ENCODE measurements at places on chromosomes 4 and X.
A peak's percentile ranks its signal among the peaks of the same experiment; 100 is the strongest.

GRCh38 chr4:84669201-84669600, 86.3 kb downstream of the CDS1 start:
- DNase-seq = no peak

DNA sequence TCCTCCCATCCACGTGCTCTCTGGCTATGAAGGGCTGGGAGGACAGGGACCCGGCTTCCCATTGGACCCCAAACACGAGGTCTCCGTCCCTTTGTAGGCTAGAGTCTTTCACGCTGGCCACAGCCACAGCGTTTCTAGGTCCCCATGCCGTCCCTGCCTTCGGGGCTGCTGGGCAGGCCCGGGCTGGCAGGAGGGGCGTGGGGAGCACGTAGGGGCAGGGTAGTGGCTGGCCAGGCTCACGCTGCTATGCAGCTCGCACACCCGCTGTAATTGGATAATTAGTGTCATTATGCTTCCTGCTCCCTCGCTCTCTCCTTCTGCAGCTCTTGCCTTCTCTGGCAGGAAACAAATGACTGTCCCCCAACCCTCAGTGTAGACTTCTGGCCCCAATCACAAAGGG, 9.8 kb downstream of the ATP2B3 start:
- DNase-seq = no peak

DNA sequence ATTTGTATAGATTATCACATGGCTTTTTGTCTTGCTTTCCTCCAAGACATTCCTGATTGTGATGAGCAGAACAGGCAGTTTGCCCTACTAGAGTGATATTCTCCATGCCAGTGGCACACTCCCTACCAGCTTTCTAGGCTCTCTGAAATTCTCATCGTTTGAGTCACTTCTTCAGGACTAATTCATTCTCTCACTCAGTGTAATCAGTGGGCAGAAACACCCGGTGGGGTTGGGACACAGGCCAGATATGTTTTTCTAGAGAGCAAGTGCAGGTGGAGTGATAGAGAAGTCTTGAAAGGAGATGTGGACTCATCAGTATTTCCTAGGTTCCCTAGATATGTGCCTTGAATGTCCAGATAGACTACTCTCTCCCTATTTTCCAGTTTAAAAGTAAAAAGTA, 13.1 kb downstream of the RAB33A start:
- no peak for DNase-seq

- no peak for DNase-seq
Measured at GRCh38 chrX:19857131-19857530, 30.3 kb downstream of the SH3KBP1 start.

- DNase-seq = no peak
Measured at GRCh38 chrX:101485212-101485949, at the start of gene ARMCX4. TSS of gene ARMCX4 (plus strand) at chrX:101485456. CDS start at chrX:101488590, 3,134 bp downstream.

DNA sequence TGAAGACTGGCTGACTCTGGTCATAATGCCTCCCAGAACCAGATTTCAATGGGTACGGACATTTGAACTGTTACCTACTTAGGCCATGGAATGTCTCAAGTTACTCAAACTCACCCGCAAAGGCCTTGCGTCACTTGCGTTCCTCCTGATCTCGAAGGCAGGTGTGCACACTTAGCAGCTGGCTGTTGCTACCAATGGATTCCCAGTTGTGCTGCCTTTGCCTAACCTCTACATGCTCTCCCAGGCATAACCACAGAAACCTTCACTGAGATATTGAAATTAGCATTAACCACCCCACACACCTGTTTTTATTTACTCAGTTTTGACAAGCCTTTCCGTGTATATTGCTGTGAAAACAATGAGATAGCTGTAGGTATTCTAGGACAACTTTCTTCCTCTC, 2.8 kb downstream of the ERVMER34-1 start:
- DNase-seq = no peak

GRCh38 chr4:146193628-146194027, 18.1 kb downstream of the LSM6 start:
- DNase-seq = no peak

GRCh38 chrX:78979789-78980464, 34.7 kb downstream of the P2RY10 start:
- DNase-seq = no peak

DNA sequence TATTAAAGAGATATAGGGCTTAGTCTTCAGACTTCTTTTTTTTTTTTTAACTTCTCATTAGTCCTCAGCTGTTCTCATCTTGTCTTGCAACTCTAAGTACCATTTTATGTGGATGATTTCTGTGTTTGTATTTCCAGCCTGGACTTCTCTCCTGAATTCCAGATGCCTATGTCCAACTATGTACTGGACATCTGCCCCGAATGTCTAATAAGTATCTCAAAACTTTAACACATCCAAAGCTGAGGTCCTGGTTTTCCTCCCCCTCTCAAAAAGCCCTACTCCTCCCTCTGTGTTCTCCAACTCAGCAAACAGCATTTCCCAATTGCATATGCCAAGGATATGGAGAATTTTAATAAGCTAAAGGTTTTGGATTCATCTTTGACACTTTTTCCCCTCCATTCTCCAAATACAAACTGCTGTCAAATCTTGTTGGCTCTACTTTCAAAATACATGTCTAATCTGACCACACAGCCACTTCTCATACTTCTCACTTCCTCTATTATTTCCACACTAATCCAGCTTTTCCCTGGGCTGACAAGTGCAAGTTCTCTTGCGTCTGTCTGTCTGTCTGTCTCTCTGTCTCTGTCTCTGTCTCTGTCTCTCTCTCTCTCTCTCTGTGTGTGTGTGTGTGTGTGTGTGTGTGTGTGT, 79.8 kb downstream of the CLCN5 start:
- DNase-seq = no peak

DNA sequence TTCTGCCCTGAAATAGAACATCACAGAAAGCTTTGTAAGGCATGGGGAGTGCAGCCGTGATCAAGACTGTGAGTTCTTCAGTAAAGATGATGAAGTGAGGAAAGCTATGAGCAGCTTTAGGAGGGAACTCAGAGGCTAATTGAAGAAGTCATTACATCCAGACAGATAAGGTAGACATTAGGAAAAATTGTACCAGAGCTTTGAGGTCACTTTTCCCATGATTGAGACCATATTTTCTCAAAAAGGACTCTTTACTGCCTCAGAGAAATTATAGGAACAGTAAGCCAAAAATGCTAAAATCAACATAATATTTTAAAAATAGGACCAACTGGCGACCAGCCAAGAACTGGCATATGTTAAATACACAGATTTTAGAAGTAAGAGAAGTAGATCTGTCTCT, 11.2 kb downstream of the CHST7 start:
- no peak for DNase-seq

DNA sequence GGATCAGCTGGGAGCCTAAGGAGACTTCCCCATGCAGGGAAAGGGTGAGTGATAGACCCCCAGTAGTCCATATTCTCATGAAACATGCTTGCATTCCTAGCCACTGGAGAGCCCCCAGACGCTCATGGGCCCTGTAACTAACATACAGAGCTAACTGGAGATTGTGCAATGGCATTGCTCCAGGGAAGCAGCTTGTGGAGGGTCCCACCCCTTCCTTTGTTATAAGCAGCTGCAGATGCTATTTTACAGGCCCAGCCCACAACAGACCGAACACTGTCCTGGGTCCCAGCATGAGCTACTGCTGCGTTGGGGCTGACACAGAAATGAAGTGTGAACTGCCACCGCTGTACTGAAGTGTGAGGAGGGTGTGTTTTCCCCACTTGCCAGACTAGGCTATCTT, 1465.7 kb upstream of the DIAPH2 start:
- no peak for DNase-seq

GRCh38 chr4:17760626-17761025, 20.8 kb downstream of the FAM184B start:
- DNase-seq = no peak

GRCh38 chr4:121749225-121749624, 15.7 kb downstream of the SMIM43 start:
- no peak for DNase-seq

DNA sequence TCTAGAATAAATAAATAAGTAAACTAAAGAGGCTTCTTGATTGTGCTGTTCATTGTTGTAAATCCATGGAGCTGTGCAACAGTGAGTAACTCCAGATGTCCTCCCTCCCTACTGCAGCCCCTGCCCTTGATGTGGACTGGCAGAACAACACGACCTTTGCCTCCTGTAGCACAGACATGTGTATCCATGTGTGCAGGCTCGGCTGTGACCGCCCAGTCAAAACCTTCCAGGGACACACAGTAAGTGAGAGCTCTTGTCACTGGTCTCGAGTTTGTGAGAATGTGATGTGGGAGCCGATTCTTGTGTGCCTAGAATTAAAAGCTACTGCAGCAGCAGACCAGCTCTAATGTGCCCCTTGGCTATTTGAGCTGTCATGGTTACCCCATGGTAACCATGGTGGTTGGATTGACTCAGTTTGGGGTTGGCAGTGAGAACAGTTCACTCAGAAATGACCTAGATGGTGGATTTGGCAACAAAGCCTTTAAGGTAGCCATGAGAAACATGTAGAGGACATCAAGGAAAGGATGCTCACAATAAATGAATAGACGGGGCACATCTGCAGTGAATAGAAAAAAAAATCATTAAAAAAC, 60.7 kb downstream of the GPR143 start:
- no peak for DNase-seq

- no peak for DNase-seq
Measured at GRCh38 chr4:157172011-157172410, 48.5 kb upstream of the GRIA2 start.

DNA sequence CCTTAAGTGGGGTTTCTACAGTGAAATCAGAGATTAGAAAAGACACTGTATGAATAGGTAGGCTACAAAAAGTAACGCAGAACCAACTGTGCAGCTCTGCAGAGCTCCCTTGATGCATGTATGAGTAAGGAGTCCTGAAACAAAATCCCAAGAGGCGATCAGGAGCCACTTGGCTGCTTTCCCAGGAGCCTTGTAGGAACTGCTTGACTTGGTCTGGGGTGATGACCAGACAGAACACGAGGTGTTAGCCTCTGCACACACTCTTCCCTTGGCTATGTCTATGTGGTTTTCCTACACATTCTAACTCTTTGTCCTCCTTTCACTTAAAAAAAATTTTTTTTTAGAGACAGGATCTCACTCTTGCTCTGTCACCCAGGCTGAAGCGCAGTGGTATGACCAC, 22.8 kb upstream of the AP1S2 start:
- peak; percentile 16 for DNase-seq

DNA sequence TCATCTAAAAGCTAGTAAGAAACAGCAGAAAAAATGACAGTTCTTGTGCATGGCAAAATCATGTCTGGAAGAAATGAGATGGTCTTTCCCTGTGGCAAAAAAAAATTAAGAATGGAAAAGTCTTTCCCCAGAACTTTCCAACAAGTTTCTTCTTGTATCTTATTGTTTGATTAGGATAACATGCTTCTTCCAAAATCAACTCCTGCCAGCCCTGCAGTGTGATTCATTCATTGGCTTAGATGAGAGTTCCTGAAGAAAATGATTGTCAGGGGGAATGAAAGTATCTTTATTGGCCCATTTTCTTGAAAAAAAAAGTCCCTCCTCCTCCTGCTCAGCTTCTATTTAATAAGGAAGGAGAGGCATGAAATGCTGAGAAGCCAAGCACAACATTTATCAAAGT, 407.7 kb downstream of the ARAP2 start:
- DNase-seq = no peak

DNA sequence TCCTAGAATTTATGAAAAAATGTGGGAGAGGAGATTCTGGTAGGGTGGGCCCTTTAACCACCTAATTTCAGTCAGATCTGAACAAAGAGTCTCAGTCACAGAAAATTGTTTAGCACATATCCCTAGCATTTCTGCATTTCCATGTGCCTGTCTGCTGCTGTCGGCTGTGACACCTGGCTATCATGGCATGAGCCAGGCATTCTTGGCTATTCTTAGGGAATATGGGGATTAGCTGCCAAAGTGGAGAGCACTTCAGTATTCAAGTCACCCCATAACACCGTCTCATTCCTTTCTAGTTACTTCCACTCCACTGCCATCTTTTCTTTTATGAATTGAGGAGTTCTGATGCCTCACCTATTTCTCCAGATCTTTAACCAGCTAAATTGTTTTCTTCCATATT, 211.5 kb downstream of the FRAS1 start:
- DNase-seq = no peak

- no peak for DNase-seq
Measured at GRCh38 chr4:4428966-4429875, 42.3 kb downstream of the NSG1 start.

GRCh38 chr4:168509786-168510185, 12.9 kb downstream of the PALLD start:
- DNase-seq = peak; percentile 23

- DNase-seq = no peak
Measured at GRCh38 chrX:129116676-129117470, 406.4 kb downstream of the SMARCA1 start.

DNA sequence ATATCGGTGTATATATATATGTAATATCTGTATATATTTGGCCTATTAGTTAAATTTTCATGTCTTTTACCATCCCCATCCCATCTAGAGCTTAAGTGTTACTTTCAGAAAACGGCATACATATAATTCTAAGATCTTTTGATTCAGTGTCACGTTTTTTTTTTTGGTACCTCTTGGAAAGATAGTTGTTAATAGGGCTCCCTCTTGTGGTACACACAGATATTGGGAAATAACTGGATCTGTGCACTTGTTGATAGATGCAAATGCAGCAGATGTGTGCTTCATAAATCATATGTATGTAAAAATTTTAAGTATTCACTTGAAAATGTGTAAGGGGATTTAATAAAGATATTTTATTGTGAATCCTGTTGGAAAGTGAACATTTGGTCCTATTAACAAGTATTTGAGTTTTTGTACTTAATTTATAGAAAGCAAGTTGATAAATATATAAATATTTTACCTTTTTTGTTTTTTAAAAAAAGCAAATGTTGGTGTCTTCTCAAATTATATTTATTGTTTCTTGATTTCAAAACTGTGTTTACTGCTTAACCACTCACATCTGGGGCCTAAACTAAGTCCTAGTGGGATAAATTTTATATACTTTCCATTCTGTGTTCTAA, 74.7 kb downstream of the PAQR3 start:
- peak; percentile 61 for DNase-seq

GRCh38 chr4:185508181-185508580, 27.1 kb downstream of the PDLIM3 start:
- DNase-seq = no peak

GRCh38 chr4:89111833-89112563, 665 bp downstream of the TIGD2 start:
- peak; percentile 34 for DNase-seq

DNA sequence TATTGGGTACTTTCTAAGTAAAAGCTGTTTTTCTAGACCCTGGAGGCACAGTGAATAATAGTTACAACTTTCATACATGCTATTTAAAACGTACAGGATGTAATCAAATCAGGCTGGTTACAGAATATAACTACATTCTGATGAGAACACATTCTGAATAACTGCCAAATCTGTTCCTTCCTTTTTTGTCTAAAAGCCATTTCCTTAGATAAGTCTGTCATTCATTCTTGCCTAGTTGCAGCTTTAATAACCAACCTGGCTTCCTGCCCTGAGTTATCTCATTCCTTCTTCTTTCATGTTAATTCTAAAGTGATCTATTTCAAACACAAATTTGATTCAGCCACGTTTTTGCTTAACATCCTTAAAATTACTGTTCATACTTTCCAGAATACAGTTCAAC, 189.7 kb upstream of the ITM2A start:
- DNase-seq = no peak

DNA sequence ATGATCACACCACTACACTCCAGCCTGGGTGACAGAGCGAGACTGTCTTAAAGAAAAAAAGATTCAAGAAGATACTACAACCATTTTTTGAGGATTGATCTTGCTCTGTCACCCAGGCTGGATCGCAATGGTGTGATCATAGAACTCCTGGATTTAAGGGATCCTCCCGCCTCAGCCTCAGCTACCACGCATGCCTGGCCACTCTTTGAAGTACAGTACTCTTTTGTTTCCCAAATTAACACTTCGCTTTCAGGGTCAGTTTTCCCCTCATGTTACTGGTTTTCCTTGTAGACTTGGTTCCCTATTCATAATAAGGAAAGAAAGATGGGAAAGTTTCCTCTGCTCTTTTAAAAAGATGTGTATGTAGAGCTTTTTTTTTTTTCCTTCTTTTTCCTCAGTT, 34.3 kb downstream of the FHIP1A start:
- DNase-seq = no peak
